ENCODE measurements at places on chromosomes 6 and 20.

- DNase-seq = no peak
Measured at GRCh38 chr6:33339193-33339592, 21.6 kb upstream of the ZBTB22 start.

DNA sequence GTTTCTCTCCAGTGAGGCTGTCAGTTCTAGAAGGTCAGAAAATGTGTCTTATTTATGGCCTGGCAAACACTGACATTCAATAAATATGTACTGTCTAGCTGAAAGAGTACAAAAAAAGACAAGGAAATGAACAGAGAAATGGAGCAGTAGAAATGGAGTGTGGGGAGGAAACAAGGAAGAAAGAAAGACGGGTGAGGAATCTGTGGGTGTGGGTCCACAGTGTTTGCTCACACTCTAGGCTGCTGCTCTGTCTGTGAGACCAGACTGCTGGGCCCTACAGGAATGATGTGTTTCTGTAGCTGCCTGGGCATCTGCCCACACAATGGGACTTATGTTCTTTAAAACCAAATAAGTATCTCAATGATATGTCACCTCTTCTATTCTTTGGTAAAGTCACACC is 114.2 kb downstream of the MOXD1 start:
- DNase-seq = no peak

GRCh38 chr6:56199956-56200355 is 47.4 kb downstream of the COL21A1 start:
- DNase-seq = no peak

DNA sequence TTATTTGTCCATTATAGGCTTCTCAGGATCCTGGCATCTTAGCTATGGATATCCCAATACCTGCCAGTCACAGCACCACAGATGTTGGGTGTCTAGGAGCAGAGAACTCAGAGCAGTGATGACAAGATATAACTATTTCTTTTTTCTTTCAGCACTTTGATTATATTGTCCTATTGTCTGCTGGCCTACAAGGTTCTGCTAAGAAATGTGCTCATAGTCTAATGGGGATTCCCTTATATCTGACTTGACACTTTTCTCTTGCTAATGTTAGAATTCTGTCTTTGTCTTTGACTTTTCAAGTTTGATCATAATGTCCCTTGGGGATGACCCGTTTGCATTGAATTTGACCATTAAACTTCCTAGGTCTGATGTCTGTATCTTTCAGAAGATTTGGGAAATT is 270.4 kb downstream of the OGFRL1 start:
- DNase-seq = no peak

- DNase-seq = no peak
Measured at GRCh38 chr6:79158856-79159516, 75.5 kb downstream of the HMGN3 start.

DNA sequence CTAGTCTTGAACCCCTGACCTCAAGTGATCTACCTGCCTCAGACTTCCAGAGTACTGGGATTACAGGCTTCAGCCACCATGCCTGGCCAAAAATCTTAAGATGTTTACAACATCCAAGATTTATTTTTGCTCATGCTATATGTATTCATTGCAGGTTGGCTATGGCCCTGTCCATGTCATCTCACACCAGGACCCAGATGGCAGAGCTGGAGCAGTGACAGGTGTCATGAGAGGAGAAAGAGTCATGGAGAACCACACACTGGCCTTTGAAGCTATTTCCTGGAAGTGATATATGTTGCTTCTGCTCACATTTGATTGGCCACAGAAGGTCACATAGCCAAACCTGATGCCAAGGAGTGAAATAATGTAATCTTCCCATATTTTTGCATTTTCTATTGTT is 13.8 kb upstream of the DDR1 start:
- no peak for DNase-seq

DNA sequence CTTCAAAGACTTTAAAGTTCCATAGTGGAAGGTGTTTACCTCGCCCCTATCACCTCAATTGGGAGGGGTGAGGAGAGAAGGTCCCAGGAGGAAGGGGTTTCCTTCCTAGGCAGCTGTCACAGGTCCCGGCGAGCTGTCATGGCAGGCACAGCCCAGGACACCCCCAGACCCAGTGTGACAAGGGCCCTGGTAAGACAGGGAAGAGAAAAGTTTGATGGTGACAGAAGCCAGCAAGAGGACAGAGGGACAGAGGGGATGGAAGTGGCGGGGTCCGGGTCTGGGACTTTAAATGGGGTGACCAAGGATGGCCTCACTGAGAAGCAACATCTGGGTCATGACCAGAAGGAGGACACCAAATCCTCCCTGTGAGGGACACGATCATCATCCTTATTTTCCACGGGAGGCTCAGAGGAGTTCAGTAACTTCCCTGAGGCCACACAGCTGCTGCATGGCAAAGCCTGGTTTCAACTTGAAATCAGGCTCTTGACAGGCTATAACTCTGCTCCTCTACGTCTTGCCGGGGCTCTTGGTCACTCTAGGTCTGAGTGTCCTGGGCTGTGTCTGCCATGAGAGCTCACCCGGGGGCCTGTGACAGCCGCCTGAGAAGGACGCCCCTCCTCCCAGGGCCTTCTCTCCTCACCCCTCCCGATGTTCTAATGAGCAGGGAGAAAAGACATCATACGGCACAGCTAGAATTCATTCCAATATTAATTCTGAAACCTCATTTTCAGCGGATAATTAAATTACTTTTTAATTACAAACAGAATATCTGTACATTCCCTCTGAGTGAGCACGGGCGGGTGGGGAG is 222.2 kb downstream of the PREX1 start:
- no peak for DNase-seq

DNA sequence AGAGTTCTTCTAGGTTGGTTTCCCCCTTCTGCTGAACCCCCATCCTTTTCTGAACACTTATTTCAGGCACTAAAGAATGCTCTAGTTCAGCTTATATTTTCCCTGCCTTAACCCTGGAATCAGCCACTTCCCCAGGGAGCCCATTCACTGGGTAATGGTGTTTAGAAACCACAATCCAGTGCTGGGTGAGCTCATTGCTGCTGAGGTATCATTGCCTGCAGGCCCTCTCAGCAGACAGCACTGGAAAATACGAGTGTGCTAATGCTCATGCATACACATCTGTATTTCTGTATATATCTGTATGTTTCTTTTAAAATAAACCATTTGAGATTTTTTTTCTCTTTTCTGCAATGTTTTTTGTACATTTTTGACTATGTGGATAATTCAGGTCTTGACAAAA is 27.0 kb downstream of the OSBPL2 start:
- no peak for DNase-seq

DNA sequence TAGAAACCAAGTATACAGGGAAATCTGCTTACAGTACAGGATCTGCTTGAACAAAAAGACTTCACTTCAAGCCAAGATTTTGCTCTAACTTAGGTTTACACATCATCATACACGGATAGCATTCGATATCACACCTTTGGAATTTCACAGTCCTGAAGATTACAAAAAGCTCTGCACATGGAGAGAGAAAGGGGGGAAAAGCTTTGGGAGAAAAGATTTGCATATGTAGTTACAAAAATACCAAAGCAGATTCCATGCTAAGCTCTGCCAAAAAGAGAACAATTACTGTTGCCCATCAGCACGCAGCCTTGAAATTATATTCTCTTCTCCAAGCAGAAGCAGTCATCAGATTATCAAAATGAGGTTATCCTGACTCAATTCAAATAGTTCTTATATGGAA is 62.0 kb downstream of the HIVEP2 start:
- DNase-seq = no peak

DNA sequence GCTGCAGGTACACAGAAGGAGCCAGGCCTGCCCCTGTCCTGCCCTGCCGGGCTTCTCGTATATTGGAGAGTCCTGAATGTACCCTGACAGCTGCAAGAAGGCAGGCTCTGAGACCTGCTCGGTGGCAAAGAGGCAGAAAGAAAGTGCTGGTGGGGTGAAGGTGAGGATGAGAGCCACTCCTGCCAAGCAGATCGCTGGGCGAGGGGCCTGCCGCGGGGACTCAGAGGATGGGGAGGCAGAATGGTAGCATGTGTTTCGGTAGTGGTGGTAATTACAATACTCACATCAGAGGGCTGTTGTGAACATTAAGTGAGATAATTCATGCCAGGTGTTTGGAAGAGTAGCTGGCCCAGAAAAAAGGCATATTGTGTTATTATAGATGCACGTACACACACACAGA is 56.6 kb upstream of the SLC22A23 start:
- no peak for DNase-seq
